ENCODE measurements at places on chromosomes 4 and X. TPM values are rescaled to one million over a fixed set of nuclear protein-coding genes. Genes with fewer than 3 reads are reported as not detected.

GRCh38 chr4:30716158-30716557 lies 4.0 kb upstream of the PCDH7 start:
- H3K4me3 ChIP-seq = peak overlapping the region; percentile 58
- no peak for DNase-seq
- peak overlapping the region; percentile 53 for H3K27ac ChIP-seq
- no peaks in the 10 kb centered on the region for H3K36me3 ChIP-seq
- no peaks in the 10 kb centered on the region for H3K4me1 ChIP-seq
- no peaks in the 10 kb centered on the region for H3K27me3 ChIP-seq

Gene RCHY1
- 7.1 TPM for total RNA-seq

DNA sequence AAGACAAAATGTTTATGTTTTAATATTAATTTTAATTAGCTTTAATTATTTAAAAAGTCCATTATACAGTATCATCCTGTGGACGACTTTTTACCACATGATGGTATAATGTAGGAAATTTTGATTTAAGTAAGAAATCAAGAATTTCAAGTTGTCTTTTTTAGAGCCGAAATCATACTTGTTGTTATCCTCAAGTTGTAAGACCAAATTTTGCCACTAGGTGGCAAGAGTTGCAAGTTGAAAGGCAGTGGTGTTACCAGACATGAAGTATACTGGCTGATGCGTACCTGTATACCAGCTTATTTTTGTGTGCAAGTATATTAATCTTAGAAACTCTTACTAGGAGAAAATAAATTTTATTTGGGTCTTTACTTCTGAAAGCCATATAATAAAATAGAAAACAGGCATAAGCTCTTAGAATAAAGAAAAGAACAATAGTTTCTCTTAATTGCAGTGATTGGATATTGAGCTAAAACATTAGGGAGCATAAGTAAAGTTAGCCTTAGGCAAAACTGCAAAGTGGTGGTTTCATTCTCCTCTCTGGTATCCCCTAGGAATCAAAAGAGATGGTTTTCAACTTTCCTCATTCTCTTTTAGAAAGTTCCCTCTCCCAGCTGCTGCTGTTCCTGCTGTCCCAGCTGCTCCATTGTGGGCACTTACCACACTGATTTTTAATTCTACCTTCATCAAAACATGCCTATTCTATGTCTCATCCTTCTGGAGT lies 118.0 kb upstream of the WDFY3 start:
- peak; percentile 4 for DNase-seq
- no peaks in the 10 kb centered on the region for H3K4me1 ChIP-seq
- H3K27ac ChIP-seq = no peak overlapping the region
- no peaks in the 10 kb centered on the region for H3K36me3 ChIP-seq
- H3K27me3 ChIP-seq = no peaks in the 10 kb centered on the region

DNA sequence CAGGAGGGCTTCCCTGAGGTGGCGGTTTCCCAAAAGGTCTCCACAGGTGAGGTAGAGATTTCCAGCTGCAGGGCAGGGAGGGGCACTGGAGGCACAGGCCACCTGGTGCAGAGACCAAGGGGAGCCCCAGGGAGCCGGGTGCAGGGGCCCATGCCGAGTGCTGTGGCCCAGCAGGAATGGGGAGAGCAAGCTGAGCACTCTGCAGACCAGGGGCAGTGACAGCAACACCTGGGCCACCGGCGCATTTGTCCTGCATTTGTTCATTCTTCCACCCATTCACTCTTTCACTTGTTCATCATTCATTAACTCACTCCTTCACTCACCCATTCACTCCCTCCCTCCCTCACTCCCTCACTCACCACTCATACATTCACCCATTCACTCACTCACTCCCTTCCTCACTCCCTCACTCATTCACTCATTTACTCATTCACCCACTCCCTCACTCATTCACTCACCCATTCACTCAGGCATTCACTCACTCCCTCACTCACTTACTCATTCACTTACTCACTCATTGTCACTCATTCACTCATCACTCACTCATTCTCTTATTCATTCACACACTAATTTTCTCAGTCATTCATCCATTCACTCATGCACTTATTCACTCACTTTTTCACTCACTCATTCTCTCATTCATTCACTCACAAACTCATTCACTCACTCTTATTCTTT lies 16.3 kb downstream of the CPZ start:
- no peak overlapping the region for H3K4me3 ChIP-seq
- no peaks in the 10 kb centered on the region for H3K36me3 ChIP-seq
- no peak overlapping the region for H3K27ac ChIP-seq
- H3K4me1 ChIP-seq = no peaks in the 10 kb centered on the region
- no peak for DNase-seq

DNA sequence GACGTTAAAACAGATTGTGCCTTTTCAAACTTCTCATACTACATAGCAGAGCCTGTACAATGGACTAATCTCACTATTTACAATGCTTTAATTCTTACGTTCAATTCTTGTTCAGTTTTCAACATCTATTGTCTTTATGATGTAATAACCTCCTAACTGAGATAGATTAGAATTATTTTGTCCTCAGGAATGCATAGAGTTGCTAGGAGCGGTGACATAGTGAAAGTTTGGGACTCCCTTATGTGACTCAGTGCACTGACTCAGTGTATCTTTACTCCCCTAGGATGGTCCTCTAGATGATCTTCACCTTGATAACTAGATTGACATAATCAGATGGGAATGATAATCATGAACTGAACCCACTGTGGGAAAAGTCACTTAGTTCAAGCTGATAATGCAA lies 151.5 kb downstream of the VEGFC start:
- no peak overlapping the region for H3K27ac ChIP-seq
- no peak overlapping the region for H3K4me3 ChIP-seq
- H3K4me1 ChIP-seq = no peaks in the 10 kb centered on the region
- H3K27me3 ChIP-seq = no peaks in the 10 kb centered on the region
- no peaks in the 10 kb centered on the region for H3K36me3 ChIP-seq
- DNase-seq = no peak

All from PC-9 (cell line).